Stimulated activated CD4-positive, alpha-beta T cell treated with anti-CD3 and anti-CD28 coated beads, Interleukin-2, amount 100 ng/mL, for 4 hours (primary cell): ENCODE measurements at places on chromosomes 5 and 9.
A peak's percentile ranks its signal among the peaks of the same experiment; 100 is the strongest.

GRCh38 chr5:103743421-103743820, 180.8 kb upstream of the NUDT12 start:
- DNase-seq: no peak

DNA sequence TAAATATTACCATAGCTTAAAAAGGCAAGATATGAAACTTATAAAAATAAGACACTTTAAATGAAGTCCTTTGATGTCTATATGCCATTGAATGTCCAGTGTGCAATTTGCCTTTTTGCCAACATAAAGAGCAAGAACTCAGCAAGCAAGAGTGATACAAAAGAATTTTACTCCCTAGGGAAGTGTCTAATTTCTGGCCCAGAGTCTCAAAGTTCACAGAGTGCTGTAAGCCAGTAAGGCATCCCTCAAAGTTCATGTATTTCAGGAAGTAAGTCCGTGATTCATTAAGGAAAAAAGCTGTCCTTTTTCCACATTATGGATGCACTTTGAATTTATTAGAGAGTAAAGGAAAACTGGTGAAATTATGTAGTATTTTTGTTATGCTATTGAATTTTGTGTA, 185.2 kb downstream of the CCDC171 start:
- no peak for DNase-seq

DNA sequence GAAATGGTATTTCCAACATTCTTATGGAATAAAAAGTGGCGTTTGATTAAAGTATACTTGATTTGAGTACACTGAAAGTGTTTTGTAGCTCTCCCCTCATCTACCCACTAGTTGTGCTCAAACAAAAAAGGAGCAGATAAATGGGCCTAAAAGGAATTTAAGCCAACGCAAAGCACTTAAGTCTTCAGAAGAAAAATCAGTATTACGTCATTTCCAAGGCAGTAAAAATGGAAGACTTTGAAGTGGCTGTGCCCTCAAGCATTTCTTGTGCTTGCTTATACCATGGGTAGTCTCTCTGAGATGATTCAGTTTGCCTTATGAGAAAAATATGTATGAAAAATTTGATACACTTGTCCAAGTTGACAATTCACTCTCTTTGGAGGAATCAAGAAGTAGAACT, 279.9 kb upstream of the CD180 start:
- DNase-seq: no peak

DNA sequence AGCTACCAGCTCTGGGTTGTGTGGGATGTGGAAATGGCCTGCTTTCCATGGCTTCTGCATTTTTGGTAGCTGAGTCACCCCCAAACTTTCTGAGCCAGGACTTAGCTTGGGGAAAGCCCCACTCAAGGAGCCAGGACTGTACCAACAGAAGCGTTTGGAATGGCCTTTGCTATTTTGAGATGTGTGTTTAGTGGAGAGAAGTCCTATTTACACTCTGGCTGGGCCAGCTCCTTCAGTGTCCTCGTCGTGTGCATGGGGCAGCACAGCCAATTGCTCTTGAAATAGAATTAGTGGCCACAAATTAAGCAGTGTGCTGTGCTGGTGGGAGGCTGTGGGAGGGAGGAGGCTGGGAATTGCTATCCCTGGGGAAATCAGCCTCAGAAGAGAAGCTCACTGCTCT, 51.6 kb downstream of the ENTREP1 start:
- DNase-seq: no peak

DNA sequence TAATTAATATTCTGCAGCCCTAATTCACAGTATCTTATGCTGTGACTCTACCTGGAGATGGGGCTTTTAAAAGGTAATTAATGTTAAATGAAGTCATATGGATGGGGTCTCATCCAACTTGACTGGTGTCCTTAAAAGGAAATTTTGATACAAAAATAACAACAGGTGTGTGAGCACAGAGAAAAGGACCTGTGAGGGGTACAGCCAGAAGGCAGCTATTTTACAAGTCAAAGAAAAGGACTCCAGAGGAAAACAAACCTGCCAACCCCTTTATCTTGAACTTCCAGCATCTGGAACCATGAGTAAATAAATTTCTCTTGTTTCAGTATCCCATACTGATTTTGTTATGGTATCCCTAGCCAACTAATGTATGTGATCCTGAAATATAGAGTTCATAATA, 250.3 kb downstream of the TMEM232 start:
- DNase-seq: no peak

- no peak for DNase-seq
Observed at GRCh38 chr5:103218164-103218563, 40.4 kb upstream of the MACIR start.

DNA sequence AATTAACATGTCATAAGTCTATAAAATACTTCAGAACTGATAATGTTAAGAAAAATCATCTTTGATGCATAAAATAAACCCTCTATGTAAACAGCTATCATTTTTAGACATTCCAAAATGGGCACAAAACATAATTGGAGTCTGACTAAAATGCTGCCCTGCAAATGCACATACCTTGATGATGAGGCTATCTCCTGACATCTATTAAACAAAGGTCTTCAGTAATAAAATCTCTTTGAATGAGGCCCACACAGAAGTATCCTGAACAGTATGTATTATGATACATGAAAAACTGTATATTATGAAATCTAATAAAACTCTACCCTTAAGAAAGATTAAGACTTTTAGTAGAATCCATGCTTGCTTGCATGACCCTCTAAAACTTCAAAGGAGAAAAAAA, 66.1 kb downstream of the FBXL17 start:
- DNase-seq: no peak

DNA sequence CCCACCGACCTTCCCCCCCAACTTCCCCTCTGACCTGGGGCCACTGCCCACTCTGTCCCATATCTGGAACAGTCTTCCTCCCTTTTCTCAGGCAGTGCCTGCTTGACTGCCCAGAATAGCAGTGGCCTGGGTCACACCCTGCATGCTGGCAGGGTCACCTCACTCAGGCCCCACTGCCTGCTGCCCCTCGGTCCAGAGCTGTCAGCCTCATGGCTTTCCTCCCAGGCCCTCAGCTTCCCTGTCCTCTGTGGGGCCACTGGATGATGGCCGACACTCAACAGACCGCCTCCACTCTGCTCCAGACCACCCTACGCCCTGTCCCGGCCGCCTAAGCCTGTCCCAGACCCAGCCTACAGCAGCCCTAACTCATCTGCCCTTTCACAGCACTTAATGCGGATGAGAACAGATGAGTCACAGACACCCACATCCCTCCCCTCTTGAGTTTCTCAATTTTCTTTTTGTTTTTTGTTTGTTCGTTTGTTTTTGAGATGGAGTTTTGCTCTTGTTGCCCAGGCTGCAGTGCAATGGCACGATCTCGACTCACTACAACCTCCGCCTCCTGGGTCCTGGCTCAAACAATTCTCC, 5.9 kb downstream of the PNPLA7 start:
- DNase-seq: no peak

DNA sequence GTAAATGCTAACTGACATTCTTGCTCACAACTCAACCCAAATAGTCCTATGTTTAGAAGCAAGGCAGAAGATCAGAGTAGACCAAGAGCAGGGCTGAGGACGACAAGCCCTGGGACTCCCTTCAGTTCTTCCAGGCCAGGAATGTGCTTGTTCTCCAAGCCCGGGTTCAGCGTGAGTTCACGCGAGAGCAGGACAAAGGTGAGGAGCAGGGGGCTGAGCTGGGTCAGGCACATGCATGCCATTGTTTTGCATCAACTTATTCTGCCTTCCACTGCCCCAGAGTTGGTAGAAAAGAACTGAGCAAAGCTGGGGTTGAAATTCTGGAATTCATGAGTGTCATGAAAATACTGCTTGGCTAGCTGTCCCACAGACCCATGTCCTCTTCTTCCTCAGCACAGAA, 206.5 kb downstream of the PAX5 start:
- no peak for DNase-seq

- no peak for DNase-seq
Observed at GRCh38 chr9:4375424-4376200, 75.7 kb upstream of the GLIS3 start.

DNA sequence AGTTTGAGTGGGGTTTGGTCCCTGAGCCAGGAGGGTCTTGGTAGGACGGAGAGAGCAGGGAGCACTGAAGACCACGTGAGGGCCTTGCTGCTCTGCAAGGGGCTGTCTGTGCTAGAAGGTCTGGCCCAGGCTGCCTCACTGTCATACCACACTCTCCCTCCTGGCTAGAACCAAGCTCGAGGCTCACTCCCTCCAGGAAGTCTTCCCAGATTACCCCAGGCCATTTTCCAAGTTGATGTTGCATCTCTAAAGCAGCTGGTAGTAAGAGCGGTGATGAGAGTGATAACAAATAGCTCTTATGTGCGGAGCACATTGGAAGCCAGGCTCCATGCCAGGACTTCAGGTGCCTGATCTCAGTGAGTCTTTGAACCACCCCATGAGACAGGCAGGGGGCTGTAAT, 6.6 kb downstream of the MYMK start:
- no peak for DNase-seq

DNA sequence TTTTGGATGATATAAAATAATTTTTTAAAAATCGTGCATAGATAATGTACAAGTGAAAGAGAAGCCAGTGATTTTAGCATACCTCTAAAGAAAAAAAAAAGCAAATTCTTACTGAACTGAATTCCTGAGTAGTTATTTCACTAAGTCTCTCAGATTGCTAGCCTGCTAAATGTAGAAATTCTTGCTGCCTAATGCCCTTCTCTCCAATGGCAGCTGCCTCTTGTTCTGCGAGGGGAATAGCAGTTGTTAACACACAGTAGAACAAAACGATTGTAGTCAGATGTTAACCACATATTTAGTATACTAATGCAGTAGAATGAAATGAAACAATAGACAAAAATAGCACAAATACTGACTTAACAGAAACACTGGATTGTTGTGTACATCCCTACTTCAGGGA, 26.8 kb downstream of the SMAD5 start:
- DNase-seq: no peak

- DNase-seq: no peak
Observed at GRCh38 chr5:6498968-6499367, 50.3 kb downstream of the UBE2QL1 start.

GRCh38 chr5:122099060-122099790, 21.2 kb upstream of the LOX start:
- DNase-seq: no peak

DNA sequence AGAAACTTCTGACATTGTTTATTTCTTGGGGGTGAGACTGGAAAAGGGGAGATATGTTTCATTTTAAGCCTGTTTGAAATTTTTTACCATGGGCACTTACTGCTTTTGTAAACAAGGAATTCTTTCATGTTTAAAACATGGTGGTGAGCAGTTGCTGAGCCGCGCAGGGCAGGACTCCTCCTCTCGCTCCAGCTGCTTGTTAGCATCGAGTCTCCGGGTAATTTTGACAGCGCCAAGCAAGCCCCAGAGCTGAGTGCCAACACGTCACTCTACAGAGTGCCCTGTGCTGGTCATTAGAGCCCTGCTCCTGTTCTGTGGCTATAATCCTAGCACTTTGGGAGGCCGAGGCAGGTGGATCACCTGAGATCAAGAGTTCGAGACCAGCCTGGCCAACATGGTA, 116.5 kb upstream of the MSX2 start:
- DNase-seq: no peak

- no peak for DNase-seq
Observed at GRCh38 chr9:114334490-114334889, 4.8 kb downstream of the ORM2 start.

- peak; percentile 67 for DNase-seq
Observed at GRCh38 chr9:114738581-114739316, 56.8 kb upstream of the TEX48 start.

DNA sequence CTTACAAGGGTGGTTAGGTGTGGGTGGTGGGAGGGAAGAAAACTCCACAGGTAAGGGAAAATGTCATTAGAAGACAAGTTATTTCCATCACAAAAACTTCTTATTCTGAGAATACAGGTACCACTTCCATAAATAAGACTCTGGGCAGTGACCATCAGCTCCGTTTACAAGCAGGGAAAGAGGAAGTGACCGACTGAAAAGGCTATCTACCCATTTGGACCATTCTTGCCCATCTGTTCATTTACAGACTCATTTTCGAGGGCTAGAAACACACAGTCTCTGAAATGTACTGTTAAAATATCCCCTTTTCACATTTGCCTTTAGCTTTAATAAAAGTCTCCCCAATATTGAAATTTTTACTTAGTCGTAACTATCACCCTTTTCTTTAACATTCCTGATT, 79.5 kb downstream of the TTC39B start:
- DNase-seq: no peak

DNA sequence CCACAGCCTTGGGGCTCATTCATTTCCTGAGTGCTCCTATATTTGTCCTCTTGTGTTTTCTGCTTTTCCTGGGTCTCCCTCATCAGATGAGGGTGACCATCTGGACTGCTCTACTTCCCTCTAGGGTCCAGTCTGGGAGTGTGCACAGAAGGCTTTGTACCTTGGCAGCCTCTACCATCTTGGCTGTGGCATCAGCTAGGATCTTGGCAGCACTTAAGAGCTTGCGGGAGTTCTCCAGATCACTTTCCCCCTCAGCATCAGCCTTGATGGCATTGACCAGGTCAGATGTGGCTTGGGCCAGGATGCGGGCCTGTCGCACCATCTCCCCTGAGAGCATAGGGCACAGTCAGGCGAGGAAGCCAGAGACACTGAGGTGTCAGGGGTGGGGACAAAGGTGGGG, 15.8 kb downstream of the TLN1 start:
- DNase-seq: no peak

DNA sequence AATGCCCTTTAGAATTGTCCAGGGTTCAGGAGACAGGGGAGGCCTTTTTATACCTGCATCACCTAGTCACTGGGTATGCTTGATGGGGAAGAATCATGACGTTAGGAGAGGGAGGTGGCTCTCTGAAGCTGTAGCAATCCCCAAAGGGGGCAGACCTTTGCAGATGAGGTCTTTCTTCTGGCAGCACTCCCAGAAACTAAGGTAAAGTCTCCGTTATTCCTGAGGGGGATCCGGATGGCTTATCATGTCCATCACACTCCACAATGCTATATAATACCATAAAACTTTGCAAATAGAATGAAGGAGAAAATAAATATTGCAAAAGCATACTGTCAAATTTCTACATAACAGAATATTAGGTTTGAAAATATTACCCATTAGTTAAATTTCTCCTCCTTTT, 21.5 kb upstream of the CAST start:
- DNase-seq: no peak

GRCh38 chr5:171055875-171056454, 194.1 kb downstream of the RANBP17 start:
- DNase-seq: no peak
